ENCODE measurements at places on chromosomes 5 and 9.

DNA sequence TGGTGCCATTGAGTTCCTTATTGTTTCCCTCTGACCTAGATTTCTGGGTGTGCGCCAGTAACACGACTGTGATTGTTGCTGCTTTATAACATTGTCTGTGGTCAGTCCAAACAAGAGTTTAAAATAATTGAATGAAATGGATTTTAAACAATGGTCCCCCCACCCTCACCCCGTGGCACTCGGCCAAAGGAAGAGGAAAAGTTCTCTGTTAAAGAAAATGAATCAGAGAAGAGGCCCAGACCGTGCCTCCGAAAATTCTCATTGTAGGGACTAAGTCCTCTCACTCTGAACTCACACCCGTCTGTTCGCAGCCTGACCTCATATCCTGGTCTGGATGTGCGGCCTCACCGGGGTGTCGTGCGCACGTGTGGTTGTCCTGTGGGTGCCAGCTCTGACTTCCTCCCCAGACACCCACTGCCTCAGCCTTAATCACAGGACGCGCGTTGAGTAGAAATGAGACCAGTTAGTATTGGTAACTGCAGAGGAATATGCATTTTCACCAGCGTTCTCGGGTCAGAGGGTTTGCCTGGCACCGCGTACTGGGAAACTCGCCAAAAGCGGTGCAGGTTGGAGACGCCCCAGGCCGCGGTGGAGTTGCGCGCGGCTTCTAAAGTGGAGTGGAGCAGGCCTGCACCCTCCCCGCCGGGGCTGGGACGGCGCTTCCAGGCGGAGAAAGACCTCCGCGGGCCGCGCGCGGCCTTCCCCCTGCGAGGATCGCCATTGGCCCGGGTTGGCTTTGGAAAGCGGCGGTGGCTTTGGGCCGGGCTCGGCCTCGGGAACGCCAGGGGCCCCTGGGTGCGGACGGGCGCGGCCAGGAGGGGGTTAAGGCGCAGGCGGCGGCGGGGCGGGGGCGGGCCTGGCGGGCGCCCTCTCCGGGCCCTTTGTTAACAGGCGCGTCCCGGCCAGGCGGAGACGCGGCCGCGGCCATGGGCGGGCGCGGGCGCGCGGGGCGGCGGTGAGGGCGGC lies at the start of gene ABL1:
TSS of gene ABL1 (plus strand) at position 884 of the 966 bp plus-strand sequence. CDS start 193 bp downstream, outside the sequence.
- peak; percentile 67 for DNase-seq

GRCh38 chr5:78433972-78434371 lies 73.6 kb downstream of the SCAMP1 start:
- no peak for DNase-seq

- DNase-seq: no peak
Observed at GRCh38 chr5:40033411-40033810, 608.6 kb upstream of the DAB2 start.

GRCh38 chr9:131447600-131447999 lies 53.7 kb downstream of the PRRC2B start:
- DNase-seq: no peak

- no peak for DNase-seq
Observed at GRCh38 chr5:158117467-158118160, 258.7 kb upstream of the CLINT1 start.

GRCh38 chr9:70816316-70816715 lies 305.1 kb downstream of the TRPM3 start:
- DNase-seq: no peak

DNA sequence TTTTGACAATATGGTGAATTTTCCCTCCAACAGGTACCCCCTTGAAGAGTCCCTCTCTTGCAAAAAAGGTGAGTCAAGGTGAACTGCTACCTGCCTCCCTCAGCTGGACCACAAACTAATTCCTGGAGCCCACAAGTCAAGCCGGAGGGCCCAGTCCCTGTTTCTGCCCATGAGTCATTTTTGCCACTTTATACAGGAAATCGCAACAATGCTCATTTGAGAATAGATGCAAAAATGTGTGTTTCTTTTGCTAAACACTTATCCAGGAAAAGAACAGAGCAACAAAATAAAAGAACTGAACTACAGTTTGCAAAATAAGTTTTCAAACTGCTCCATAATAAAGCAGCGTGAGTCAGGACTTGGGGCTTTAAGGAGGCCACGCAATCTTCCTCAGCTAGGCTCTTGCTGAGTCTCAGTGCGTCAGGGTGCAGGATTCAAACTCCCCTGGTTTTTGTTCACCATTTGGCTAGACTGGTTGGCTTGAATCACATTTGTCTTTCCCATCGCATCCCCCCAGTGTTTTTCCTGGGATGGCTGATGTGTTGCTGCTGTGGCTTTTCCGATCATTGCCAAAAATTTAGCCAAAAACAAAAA lies 102.7 kb downstream of the GOLPH3 start:
- no peak for DNase-seq

- no peak for DNase-seq
Observed at GRCh38 chr9:75039009-75039408, 10.9 kb upstream of the CARNMT1 start.

- DNase-seq: no peak
Observed at GRCh38 chr5:32462618-32463017, 18.1 kb upstream of the ZFR start.

GRCh38 chr5:138884094-138884493 lies 9.0 kb upstream of the LRRTM2 start:
- DNase-seq: no peak

GRCh38 chr9:21506626-21507482 lies 24.7 kb upstream of the IFNE start:
- no peak for DNase-seq

GRCh38 chr9:135907006-135907430 lies 328 bp downstream of the CAMSAP1 start:
- no peak for DNase-seq

GRCh38 chr5:118325931-118326330 lies 662.4 kb downstream of the DTWD2 start:
- no peak for DNase-seq

GRCh38 chr5:93153461-93153860 lies 427.6 kb downstream of the NR2F1-AS1 start:
- no peak for DNase-seq

GRCh38 chr9:10255758-10256157 lies 357.0 kb downstream of the PTPRD start:
- DNase-seq: no peak

- no peak for DNase-seq
Observed at GRCh38 chr9:110189559-110190320, 18.2 kb downstream of the C9orf152 start.

- DNase-seq: peak; percentile 25
Observed at GRCh38 chr9:132857031-132857430, 21.1 kb downstream of the AK8 start.

DNA sequence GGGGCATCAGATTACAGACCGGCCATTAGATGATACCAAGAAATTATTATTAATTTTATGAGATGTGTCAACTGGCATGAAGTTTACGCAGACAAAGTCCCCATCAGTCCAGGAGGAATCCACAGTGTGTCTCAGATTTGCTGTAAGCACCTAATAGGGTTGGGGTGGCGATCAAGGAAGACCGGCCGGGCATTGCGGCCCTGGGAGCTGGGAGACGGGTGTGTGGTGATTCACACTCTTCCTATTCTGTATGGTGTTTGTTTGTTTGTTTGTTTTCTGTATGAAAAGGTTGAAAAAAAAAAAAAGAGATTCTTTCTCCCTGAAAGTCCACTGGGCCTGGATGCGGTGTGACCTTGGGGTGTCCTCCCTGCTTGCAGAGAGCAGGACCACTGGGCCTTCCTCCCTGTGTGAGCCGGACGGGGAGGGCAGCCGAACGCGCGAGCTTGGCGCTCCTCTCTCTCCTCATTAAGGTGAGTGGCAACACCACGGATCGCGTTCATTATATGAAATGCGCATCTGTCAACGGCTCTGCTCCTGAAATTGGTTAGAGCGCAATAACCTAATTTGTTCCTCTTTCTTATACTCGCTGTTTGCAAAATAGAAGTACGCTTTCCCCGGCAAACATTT lies 15.1 kb downstream of the RASGEF1C start:
- DNase-seq: no peak

GRCh38 chr9:94921092-94921471 lies 194.6 kb downstream of the AOPEP start:
- no peak for DNase-seq

- DNase-seq: no peak
Observed at GRCh38 chr9:117815315-117815714, 111.1 kb downstream of the TLR4 start.

DNA sequence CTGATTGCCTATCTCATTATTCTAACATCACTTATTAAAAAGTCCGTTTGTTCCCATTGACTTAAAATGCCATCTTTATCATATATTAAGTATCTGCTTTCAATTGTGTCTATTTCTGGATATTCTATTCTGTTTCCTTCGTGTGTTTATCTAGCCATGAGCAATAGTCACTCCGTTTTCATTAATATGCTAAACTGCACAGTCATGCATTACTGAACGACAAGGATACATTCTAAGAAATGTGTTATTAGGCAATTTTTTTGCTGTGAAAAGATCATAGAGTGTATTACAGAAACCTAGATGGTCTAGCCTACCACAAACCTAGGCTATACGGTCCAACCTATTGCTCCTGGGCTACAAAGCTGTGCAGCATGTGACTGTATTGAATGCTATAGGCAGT lies 482.9 kb downstream of the IRX1 start:
- DNase-seq: no peak

- DNase-seq: no peak
Observed at GRCh38 chr9:107043886-107044285, 180.9 kb downstream of the ZNF462 start.

GRCh38 chr9:92359394-92359995 lies 33.7 kb downstream of the CENPP start:
- no peak for DNase-seq

GRCh38 chr9:18632632-18633403 lies 158.9 kb downstream of the ADAMTSL1 start:
- DNase-seq: no peak

DNA sequence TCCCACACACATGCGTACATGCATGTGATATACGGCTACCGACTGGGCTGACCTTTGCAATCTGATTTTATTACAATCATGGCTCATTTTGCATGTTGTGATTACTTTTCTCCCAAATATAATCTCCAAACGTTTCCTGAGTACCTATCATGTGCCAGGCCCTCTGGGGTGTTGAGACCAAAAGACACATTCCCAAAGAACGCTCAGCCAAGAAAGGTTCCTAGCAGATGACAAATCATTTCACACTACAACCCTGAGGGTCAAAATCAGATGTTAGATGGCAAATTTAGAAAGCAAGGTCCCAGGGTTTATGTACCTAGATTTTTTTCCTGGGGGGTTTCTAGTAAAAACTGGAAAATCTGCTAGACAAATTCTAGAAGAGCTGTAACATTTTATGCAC lies 32.4 kb upstream of the SLC25A51 start:
- DNase-seq: no peak

GRCh38 chr9:16268067-16268881 lies 602.2 kb downstream of the BNC2 start:
- DNase-seq: no peak

DNA sequence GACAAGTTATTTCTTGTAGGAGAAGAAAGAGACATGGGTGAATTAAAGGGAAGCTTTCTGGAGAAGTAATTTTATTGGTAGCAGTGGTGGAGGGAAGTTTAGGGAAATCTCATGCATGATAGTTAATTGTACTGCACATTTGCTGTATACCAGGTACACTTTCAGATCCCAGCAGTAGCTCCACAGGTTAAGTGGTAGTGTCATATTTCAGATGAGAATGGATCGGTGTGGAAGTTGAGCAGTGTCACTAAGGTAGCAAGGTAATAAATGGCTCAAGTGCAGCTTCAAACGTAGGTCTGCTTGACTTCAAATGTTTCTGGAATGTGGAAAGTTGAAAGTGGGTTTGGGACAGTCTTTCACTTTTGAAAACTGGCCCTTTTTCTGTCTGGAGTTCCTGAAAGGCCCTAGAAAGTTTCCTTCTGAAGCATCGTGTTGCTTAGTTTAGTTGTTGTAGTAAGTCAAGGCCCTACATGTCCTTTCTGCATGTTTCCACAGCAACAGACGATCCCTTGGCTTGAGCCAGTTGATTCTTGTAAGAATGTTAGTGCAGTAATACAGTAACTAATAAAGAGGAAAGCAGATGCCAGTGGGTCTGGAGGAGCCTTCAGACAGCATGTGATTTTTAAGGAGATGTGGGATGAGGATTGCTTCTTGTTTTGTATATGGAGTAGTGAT lies 3.7 kb downstream of the CLTA start:
- no peak for DNase-seq

DNA sequence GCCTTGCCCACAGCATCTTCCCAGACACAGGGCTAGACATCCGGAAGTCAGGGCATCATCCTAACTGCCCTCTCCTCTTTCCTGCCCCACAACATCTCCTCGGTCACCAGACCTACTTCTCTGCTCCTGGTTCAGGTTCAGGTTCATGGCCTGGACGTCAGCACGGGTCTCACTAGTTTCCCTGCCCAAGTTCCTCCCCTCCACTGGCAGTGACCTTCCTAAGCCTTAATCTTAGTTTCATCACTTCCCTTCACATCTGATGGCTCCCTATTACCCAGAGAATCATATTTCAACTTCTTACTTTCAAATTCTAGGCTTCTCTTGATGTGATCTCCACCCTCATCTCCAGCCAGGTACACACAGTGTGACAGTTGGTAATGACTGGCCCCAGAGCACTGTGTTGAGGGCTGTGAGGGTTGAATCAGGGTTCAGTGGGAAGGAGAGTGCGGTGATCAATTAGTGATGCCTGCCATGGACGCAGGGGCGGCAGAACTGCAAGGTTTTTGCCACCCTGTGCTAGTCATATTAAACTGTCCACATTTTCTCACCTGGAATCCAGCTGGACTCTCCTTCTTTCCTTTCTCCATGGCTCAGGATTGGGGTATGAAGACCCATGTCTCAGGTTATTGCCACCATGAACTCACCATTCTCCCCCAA lies 34.3 kb upstream of the CRB2 start:
- DNase-seq: no peak

- DNase-seq: peak; percentile 62
Observed at GRCh38 chr9:121686930-121687541, 35.6 kb downstream of the DAB2IP start.

DNA sequence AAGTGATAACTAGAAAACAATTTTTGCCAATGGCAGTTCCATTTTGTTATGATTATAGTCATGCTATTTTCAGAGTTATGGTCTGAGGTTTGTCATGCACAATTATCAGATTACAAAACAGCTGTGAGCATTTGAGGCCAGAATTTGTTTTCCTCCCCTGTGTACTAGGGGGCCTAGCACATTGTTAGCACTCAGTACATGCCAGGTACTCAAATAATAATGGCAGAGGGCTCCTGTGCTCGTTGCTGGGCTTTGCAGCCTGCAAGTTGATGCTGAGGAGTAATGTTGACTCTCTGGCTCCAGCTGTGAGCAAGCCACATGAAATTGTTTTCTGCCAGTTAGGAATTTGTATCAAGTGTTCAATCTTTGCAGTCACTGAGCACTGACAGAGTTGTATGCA lies 6.9 kb downstream of the DNAI1 start:
- no peak for DNase-seq

- DNase-seq: no peak
Observed at GRCh38 chr9:7984203-7984602, 184.6 kb upstream of the DMAC1 start.

All from breast epithelium (tissue), 4 donors.